ENCODE measurements at places on chromosomes 3 and 15. TPM values are rescaled to one million over a fixed set of nuclear protein-coding genes. Genes with fewer than 3 reads are reported as not detected.

GRCh38 chr3:123353850-123354233 is 95.0 kb downstream of the ADCY5 start:
- no peak for DNase-seq

DNA sequence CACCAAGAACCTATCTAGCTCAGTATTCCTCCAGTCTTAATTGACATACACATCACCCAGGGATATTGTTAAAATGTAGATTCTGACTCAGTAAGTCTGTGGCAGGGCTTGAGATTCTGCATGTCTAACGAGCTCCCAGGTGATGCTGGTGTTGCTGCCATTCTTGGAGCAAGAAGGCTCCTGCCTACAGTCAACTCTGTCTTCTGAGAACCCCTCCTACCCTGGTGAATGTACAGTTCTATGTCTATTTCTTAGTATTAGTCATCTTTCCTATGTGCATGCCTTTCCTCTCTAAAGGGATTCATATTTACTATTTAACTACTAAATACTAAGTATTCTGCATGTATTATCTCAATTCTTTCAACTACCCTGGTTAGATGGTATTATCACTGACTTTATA is 268.7 kb downstream of the EDEM1 start:
- DNase-seq, result no peak

DNA sequence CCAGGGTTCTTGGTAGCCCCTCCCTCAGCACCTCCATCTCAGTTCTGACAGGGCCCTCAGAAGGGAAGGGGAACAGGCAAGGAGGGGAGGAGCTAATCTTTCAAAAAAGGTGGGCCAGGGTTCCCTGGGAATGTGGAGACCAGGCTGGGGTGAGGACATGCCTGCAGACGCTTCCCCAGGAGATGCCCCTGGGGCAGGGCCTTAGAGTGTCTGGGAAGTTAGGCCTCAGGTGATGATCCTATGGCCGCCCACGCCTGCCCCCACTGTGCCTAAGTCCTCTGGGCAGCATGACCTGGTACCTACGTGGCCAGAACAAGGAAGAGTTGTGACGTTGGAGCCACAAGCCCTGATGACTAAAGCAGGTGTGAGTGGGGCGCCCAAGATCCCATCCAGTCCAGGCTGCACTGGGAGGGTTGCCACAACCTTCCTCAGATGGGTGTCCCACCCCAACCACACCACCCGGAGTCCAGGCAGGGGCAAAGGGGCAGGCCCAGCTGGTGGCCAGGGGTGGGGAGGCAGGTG is 3.9 kb upstream of the SEMA3B start:
- no peak for DNase-seq

GRCh38 chr15:71139241-71139640 is 24.0 kb downstream of the THSD4 start:
- no peak for DNase-seq

- no peak for DNase-seq
Observed at GRCh38 chr15:53437985-53438841, 321.2 kb downstream of the WDR72 start.

The INAFM2 gene
- total RNA-seq, result 8.9 TPM

The CHCHD4 gene
- total RNA-seq, result 11.5 TPM
